Activated naive CD8-positive, alpha-beta T cell treated with anti-CD3 and anti-CD28 coated beads, Interleukin-2, amount 10 ng/mL, durations not matched to agents 7 days and 5 days (primary cell): ENCODE measurements at places on chromosomes 12 and 14. TPM values are rescaled to one million over a fixed set of nuclear protein-coding genes. Genes with fewer than 3 reads are reported as not detected.

Gene MRPL52
- 76.6 TPM for total RNA-seq

GRCh38 chr12:31234053-31234840, 91.7 kb downstream of the SINHCAF start:
- DNase-seq = no peak

Gene TMEM119
- total RNA-seq = 0.11 TPM

DNA sequence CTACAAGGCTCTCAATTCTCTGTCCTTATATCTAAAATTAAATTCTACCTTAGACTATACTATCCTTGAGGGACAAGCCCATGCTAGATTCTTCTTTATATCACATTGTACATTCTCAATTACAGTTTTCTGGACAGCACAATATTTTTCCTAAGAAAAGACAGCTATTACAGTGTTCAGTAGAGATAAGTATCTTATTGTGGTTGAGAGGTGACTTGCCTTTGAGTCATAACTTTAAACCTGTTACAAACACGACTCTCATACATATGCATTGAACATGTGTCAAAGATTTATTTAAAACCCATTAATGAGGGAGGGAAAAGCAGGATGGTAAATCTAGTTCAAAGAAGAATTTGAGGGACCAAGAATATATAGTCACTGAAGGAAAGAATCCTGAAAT, 61.1 kb downstream of the TPH2 start:
- no peak for DNase-seq

DNA sequence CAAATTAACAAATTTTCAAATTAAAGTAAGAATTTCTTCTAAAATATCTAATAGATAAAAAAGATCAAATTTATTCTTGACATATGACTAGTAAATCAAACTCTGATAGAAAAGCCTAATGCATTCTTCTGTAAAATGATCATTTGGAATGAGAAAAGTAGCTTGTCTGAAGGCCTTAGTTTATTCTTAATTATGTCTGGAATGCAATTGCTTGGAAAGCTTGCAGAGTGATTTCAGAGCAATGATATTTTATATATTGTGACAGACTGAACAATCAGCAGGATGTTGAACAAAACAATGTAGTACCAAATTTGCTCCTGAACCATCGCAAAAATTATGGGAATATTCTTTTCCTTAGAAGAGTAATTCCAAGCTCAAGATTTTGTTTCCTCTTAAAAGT, 789.6 kb upstream of the NOVA1 start:
- DNase-seq = no peak

DNA sequence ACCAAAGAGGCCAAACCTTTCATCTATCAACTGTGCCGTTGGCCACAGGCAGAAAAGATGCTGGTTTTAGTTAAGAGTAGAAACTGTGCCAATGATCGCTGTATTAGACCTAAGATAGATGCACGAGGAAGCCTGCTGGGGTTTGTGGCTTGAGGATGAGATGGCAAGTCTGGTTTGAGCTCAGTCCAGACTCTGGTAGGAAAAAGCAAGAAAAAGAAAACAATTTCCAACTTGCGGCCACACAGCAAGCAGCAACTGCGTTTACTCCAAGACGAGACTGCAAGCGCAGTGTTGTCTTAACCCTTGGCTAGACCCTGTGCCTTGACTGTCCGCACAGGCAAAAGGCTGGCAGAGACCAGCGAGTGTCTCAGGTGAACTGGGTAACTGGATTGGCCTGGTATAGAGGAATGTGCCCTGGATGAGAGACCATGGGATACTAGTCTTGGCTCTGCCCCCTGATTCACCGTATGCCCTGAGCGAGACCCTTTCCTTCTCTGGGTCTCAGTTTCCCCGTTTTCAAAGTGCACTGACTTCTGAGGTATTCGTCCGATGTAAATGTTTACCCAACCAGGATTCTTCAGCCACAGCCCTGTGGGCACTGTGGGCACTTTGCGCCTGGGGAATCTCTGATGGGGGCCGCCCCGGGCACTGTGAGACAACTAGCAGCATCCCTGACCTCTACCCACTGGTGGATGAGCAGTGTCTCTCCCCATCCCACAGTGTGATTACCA, 113.4 kb downstream of the DICER1 start:
- no peak for DNase-seq

Gene CLEC4E
- not detected for total RNA-seq

GRCh38 chr12:56804169-56804568, 41.0 kb downstream of the HSD17B6 start:
- DNase-seq = no peak

- no peak for DNase-seq
Measured at GRCh38 chr12:92961949-92962348, 32.9 kb upstream of the EEA1 start.

DNA sequence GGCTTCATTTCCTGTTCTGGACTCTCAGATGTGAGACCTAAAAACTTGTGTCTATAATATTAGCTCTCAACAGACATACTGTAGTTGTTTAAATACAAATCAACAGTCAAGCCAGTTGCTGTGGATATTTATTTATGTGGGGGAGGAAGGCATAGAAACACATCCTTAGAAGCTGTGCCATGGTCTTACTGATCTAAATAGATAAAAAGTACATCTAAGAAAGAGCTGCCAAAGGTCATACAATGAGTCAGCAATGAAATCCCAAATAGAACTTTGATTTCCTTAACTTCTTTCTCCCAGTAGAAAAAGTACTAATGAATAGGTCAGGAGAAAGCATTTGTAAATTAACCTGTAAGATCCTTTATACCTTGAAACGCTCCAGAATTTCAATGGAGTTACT, 185.1 kb downstream of the AKAP6 start:
- no peak for DNase-seq

DNA sequence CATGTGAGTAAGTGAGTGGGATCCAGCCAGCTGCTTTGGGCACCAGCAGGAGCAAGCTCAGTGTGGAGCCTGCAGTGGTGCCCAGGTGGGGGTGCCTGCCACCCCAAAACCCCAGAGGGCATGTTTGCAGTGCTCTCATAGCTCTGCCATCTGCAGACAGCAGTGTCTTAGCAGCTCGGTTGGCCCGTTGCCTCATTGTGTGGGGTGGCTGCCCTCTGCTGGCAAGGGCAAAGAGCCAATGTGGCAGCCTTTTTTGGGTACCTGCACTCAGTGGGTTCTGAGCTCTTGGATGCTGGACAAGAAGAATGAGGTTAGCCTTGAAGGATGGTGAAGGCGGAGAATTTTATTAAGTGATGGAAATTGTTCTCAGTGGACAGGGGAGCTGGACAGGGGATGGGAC, 52.3 kb downstream of the NEUROD4 start:
- peak; percentile 79 for DNase-seq

Gene CLECL1
- total RNA-seq = 0.72 TPM

GRCh38 chr12:5154091-5154490, 110.4 kb downstream of the KCNA5 start:
- DNase-seq = no peak

Gene DBX2
- total RNA-seq = not detected

DNA sequence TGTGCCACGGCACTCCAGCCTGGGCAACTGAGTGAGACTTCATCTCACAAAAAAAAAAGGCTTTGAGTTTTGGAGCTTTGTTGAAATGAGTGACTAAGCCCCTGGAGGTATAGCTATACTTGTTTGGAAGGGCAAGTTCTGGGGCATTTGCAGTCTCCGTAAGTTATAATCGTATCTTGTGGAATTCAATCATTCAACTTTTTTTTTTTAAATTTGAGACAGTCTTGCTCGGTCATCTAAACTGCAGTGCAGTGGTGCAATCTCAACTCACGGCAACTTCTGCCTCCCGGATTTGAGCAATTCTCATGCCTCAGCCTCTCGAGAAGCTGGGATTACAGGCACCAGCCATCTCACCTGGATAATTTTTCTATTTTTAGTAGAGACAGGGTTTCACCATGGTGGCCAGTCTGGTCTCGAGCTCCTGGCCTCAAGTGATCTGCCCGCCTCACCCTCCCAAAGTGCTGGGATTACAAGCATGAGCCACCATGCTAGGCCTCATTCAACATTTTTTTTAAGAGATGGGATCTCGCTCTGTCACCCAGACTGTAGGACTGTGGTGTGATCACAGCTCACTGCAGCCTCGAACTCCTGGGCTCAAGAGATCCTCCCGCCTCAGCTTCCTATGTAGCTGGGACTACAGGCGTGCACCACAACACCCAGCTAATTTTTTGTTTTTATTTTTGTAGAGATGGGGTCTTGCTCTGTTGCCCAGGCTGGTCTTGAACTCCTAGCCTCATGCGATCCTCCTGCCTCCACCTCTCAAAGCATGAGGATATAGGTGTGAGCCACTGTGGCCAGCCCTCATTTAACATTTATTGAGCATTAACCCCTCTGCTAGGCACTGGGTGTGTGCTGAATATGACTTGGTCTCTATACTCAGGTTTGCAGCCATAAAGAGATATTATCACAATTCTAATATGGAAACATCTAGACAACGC, 133.7 kb upstream of the MAP1LC3B2 start:
- no peak for DNase-seq

GRCh38 chr12:72622556-72622955, 350.4 kb downstream of the TRHDE start:
- DNase-seq = no peak

DNA sequence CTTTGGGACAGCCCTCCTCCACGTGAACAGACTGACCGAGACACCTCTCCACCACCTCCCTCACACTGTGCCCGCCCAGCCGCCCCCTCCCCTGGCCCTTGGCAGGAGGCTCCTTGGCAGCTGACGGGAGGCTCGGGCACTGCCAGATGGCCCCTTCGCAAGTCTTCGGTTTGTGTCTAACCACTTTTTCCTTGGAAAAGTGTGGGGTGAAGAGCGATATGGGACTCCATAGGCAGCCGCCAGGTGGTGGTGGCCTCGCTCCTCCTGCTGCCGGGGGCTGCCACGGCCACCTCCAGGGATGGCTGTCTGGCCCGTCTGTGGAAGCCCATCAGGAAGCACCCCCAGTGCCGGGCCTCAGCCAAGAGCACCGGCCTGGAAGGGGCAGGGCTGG, 58.7 kb downstream of the LRCOL1 start:
- no peak for DNase-seq
